A172 (cell line): ENCODE measurements at places on chromosomes 12 and 14. TPM values are rescaled to one million over a fixed set of nuclear protein-coding genes. Genes with fewer than 3 reads are reported as not detected.

KRT1 gene
- not detected in 2 replicates for total RNA-seq

SLC6A15 gene
- not detected in 2 replicates for total RNA-seq

LRTM2 gene
- total RNA-seq = not detected in 2 replicates

SLC6A13 gene
- 0.12 TPM in 1 of 2 replicates, not detected in the other for total RNA-seq

BICDL1 gene
- total RNA-seq = 0.38 and 1.2 TPM in 2 replicates

NTS gene
- not detected in 2 replicates for total RNA-seq

ST8SIA1 gene
- total RNA-seq = 0.34 TPM in 1 of 2 replicates, not detected in the other

PMEL gene
- 1.1 and 2.0 TPM in 2 replicates for total RNA-seq

MMP19 gene
- 4.2 and 5.2 TPM in 2 replicates for total RNA-seq

ERP27 gene
- total RNA-seq = not detected in 2 replicates

BTBD7 gene
- 9.0 and 17.2 TPM in 2 replicates for total RNA-seq

KRT71 gene
- not detected in 2 replicates for total RNA-seq

PKP2 gene
- 57.3 and 70.7 TPM in 2 replicates for total RNA-seq

SRGAP1 gene
- 2.3 and 3.3 TPM in 2 replicates for total RNA-seq

GPR162 gene
- 5.3 and 12.3 TPM in 2 replicates for total RNA-seq

MFAP5 gene
- 0.65 and 2.4 TPM in 2 replicates for total RNA-seq

DPF3 gene
- total RNA-seq = 1.3 and 3.2 TPM in 2 replicates

VWF gene
- total RNA-seq = 0.31 and 0.36 TPM in 2 replicates

SDR39U1 gene
- total RNA-seq = 3.3 and 4.0 TPM in 2 replicates
